ENCODE measurements at places on chromosomes 5 and 9.

DNA sequence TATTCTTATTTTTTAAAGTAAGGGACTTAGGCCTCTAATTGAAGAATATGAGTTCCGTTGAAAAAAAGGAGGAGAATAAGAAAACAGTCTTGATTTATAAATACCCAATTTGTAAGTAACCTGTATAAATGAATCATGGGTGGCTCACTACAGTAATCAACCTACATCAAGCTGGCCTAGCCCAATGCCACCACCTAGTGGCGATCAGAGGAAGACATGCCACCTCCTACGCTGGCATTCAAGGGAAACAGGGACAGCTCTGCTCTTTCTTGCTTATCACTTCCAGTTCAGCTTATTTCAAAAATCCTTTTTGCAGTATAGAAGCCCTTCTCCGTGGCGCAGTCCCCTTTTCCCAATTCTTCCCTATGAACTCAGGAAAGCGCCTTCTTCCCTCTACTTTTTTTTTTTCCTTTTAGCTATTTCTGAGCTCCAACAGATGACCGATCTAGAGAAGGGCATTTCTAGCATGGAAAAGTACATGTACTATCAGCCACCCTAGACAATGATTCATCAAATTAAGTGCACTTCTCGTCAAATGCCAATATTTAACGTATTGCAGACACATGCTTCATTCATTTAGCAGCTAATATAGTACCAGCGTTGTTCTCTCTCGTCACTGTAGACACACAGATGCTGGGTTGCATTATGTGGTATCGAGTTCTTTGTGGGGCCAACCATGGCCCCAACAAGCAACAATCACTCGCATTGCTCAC, 28.3 kb downstream of the PTPN3 start:
- peak; percentile 53 for DNase-seq

- DNase-seq, result no peak
Measured at GRCh38 chr5:112417931-112418658, 982 bp downstream of the EPB41L4A start.

GRCh38 chr5:52854301-52854700, 66.6 kb downstream of the ITGA1 start:
- no peak for DNase-seq

DNA sequence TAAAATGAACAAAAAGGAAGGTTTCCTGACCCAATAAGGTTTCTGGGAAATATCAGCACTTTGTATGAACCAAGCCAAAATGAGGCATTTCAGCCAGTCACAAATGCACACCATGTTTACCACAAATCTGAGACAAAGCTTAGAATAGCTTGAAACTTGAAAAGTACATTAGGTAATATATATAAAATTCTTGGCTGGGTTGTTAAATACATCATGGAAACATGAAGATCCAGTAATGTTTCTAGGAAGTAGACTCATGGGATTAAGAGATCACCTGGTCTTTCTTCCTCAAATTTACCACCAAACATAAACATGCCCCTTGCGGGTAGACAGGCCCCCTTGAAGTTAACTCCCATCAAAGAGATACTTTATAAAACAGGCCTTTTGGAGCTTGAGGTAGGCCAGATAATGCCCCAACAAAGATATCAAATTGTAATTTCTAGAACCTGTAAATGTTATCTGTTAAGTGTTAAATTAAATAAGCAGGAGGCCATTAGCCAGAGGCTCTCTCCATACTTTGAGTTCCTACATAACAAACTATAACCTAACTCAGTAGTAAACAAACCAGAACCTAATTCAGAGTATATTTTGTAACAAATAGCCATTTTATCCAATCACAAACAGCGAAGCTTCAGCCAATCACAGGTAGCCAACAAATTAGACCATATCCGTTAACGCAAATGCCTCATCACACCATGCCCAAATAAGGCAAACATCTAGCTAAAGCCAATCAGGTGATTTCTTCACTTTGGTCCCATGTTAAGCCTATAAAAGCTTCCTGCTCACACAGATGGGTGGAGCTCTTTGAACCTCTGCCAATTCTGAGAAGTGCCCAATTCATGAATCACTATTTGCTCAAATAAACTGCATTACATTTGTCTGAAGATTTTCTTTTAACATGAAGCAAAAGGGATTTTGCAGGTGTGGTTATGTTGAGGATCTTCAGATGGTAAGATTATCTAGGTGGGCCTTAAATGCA, 127.9 kb upstream of the TARS1 start:
- DNase-seq, result peak; percentile 21

GRCh38 chr5:2537378-2538145, 213.9 kb downstream of the IRX2 start:
- no peak for DNase-seq

DNA sequence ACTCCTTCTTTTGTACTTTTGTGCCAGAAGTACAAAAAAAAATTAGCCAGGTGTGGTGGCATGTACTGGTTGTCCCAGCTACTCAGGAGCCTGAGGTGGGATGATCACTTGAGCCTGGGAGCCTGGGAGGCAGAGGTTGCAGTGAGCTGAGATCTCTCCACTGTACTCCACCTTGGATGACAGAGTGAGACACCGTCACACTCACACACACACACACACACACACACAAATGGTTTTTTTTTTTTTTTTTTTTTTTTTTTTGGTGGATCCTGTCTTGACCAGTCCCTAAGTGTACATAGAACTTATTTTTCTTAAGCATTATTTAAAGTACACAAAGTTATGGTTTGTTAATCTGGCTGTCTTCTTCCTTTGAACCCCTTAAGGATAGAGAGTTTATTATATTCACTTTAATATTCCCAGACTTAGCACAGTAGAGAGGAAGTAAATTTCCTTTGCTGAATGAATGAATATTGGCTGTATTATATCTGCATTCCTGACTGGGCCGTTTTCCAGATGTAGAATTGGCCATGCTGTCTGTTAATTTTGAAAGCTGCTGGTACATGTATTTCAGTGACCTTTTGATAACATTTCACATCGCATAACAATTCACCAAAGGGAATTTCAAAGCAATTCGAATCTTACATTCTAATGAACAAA, 429.0 kb upstream of the ZNF608 start:
- no peak for DNase-seq

DNA sequence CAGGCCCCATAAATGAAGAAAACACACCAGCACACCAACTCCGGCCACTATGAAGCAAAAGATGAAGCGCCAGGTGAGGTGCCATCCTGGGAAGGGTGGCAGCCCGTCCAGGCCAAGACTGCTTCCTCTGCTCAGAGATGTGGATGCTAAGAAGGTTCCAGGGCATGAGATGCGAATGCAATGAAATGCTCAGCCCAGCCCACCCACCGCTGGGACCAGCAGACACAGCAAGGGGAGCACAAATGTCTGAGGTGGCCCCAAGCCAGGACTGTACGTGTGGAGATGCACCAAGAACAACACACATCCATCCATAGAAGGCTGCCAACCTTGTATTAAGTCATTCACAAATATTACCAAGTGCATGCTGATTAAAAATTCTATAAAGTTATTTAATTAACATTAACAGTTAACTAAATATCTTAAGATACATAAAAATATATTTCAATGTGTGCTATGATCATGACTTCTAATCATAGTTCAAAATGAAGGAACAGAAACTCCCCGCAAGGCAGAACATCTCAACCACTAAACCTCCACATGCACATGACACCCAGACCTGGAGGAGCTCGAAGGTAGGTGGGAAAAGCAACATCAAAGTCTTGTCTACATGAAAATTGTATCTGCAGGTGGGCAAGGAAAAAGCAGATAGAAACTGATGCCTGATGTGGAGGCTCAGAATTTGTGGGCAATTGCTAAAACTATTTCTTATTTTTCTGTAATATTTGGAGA, 43.7 kb downstream of the BICD2 start:
- no peak for DNase-seq

DNA sequence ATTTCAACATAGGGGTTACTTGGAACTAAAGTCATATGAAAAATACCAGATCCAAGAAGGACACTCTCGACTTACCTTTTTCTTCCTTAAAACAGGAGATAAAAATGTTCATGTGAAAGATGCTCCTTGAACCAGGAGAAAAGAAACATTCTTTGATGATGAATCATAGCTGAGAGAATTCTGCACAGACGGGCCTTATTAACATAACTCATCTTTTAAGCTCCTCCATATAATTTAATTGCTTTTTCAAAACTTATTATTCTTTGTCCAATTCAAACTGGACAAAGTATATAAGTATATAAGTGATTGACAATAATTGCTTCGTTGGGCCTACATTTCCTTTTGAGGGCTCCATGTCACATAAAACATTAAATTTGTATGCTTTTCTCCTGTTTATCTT, 945.2 kb upstream of the C9orf72 start:
- DNase-seq, result no peak

- DNase-seq, result no peak
Measured at GRCh38 chr5:2710910-2711309, 40.6 kb downstream of the IRX2 start.

DNA sequence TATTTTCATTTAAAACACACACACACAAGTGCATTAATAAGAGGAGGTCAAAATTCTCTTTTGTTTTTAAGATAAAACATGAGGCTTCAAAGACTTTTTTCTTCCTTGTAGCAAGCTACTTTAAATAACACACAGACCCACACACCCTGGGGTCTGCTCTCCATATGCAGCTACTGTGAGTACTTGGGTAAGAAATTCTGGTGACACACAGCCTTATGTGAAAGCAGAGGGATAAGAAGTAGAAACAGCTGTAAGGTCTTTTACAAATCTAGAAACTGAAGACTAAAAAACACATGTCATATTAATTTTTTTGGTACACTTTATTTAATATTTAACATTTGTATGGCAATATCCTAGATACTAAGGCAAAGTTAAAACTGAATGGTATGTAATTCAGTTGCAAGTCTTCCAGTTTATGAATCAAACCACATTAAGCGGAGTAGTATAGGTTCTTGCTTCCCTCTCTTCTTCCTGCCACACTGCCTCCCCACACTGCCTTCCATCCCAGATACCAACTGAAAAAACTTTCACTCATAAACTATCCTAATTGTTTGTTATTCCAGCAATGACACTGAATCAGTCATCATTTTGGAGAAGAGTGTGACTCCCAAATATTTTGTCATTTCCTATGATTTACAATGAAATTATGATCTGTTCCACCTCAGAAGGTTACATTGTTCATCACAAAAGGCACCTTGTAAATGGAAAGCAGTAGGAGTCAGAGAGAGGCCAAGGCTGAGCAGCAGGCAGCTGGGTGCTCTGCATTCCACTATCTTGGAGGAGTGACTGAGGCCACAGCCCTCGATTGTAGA, 92.0 kb downstream of the PLCXD3 start:
- no peak for DNase-seq
